ENCODE measurements at places on chromosomes 16 and 17. TPM values are rescaled to one million over a fixed set of nuclear protein-coding genes. Genes with fewer than 3 reads are reported as not detected.

Gene KRTAP9-2
- total RNA-seq = not detected

Gene XYLT2
- 43.9 TPM for total RNA-seq

Gene KRTAP9-8
- not detected for total RNA-seq

Gene CDRT15L2
- total RNA-seq = not detected

Gene TSC2
- total RNA-seq = 35.0 TPM

Gene CLEC18B
- not detected for total RNA-seq

Gene EVI2B
- total RNA-seq = 0.14 TPM

Gene ABCA9
- not detected for total RNA-seq

Gene GPR139
- total RNA-seq = not detected

Gene RNF112
- not detected for total RNA-seq

Gene PPP1R27
- not detected for total RNA-seq

Gene PRPF8
- 97.9 TPM for total RNA-seq

Gene BEAN1
- not detected for total RNA-seq

Gene UQCRC2
- 172 TPM for total RNA-seq

Gene NUDT21
- 63.7 TPM for total RNA-seq

Gene ITGAD
- total RNA-seq = not detected

Gene PPM1E
- under 0.01 TPM for total RNA-seq

Gene LGALS9B
- total RNA-seq = 2.5 TPM

Gene TMEM100
- not detected for total RNA-seq

Gene PRR15L
- total RNA-seq = 10.8 TPM

Gene FBXW10B
- total RNA-seq = 0.42 TPM

Gene SLFN11
- 3.6 TPM for total RNA-seq

Gene IGF2BP1
- 3.4 TPM for total RNA-seq

Gene NATD1
- total RNA-seq = 2.2 TPM

Data from airway epithelial cell (primary cell).